Eye (tissue), 1 donor: ENCODE measurements at places on chromosomes 11 and 22.
A peak's percentile ranks its signal among the peaks of the same experiment; 100 is the strongest.

GRCh38 chr22:37804881-37805809 is 2.6 kb upstream of the GCAT start:
- peak; percentile 97 for DNase-seq

DNA sequence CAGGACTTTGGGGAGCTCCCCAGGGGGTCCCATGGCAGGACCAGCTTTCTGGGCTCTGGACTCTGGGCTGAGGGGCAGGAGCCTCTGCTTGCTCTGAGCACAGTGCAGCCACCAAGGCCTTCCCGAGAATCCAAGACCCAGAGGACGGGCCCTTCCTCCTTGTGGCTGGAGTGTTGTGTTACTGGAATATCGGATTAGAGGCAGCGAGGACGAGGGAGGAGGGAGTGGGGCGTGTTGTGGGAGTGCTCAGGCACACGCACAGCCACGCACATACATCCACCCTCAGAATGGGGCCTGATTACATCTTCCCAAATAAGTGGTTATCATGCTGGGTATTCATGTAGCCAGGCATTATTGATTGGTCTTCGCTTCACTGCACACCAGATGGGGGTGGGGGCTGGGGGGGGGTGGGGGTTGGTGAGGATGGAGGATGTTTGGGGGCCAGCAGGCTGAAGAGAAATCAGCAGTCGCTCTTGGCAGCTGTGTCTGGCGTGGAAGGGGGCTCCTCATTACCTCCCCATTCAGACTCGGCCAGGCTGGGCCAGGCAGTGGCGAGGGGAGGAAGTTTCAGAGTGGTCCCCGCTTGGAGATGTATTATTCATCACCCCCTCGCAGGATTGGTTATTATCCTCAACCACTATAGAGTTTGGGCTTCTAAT is 120.9 kb downstream of the ST3GAL4 start:
- peak; percentile 77 for DNase-seq

GRCh38 chr11:126082251-126083109 is 19.8 kb upstream of the CDON start:
- no peak for DNase-seq

DNA sequence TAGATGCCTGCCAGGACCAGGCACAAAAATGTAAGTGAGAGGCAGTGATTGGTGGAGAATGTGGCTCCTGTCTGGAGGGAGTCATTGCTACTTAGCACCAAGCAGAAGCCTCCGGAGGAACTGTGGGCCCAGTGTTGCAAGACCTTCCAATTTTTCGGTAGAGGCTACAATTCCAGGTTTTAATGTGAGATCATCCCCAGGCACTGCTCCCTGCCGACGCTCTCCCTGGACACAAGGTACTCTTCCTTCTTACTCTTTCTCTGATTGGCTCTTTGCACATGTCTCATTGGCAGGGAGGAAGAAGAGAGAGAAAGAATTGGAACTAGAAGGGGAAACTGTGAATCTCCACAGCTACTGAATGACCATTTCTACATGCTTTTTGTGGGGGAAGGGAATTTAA is 53.7 kb upstream of the EP300 start:
- DNase-seq = no peak

DNA sequence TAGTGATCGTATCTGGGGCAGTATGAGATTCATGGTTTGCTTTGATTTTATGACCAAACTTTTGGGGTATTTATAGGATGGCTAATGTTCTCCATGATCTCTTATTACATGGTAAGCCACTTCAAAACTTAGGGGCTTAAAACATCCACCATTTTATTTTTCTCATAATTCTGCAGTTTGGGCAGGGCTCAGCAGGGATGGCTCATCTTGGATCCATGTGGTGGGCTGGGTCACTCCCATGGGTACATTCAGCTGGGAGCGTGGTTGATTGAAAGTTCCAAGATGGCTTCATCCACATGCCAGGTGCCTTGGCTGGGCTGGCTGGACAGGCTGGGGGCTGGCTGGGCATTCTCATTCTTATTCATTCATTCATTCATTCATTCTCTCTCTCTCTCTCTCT is 30.5 kb upstream of the FGF19 start:
- no peak for DNase-seq

GRCh38 chr11:71213696-71214552 is 38.5 kb downstream of the SHANK2 start:
- DNase-seq = no peak

GRCh38 chr22:27903805-27904473 is 15.1 kb downstream of the PITPNB start:
- DNase-seq = no peak

GRCh38 chr11:71373791-71374454 is 74.3 kb downstream of the DHCR7 start:
- DNase-seq = no peak

GRCh38 chr22:24393012-24393559 is 34.3 kb upstream of the ADORA2A start:
- DNase-seq = no peak

DNA sequence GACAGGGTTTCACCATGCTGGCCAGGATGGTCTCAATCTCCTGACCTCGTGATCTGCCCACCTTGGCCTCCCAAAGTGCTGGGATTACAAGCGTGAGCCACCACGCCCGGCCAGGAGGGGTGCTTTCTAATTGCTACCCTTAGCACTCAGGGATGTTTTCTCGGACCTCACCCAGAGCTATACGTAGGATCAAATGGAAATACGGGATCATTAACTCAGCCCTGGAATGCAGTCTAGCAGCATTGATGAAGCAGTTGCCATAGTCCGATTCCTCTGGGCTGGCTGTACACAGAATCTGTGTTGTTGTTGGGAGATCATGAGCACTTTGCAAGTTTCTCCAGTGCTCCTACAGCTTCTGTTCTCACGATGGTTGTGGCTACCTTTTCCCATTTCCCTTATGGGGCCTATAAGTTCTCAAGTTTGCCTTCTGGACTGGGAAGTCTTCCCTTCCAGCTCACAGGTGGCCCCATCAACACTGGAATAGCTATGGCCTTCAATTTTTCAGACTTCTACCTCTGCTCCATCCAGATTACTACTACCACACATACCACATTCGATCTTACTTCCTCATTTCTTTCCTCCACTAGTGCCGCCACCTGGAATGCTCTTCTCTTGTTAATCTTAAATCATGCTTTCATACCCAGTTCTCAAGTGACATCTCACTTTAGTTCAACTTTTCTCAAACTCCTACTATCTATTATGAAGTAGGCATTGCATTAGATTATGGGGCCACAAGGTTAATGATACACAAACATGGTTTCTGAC is 16.1 kb upstream of the PCF11 start:
- no peak for DNase-seq

- DNase-seq = no peak
Measured at GRCh38 chr11:13269775-13270174, 7.8 kb upstream of the BMAL1 start.

DNA sequence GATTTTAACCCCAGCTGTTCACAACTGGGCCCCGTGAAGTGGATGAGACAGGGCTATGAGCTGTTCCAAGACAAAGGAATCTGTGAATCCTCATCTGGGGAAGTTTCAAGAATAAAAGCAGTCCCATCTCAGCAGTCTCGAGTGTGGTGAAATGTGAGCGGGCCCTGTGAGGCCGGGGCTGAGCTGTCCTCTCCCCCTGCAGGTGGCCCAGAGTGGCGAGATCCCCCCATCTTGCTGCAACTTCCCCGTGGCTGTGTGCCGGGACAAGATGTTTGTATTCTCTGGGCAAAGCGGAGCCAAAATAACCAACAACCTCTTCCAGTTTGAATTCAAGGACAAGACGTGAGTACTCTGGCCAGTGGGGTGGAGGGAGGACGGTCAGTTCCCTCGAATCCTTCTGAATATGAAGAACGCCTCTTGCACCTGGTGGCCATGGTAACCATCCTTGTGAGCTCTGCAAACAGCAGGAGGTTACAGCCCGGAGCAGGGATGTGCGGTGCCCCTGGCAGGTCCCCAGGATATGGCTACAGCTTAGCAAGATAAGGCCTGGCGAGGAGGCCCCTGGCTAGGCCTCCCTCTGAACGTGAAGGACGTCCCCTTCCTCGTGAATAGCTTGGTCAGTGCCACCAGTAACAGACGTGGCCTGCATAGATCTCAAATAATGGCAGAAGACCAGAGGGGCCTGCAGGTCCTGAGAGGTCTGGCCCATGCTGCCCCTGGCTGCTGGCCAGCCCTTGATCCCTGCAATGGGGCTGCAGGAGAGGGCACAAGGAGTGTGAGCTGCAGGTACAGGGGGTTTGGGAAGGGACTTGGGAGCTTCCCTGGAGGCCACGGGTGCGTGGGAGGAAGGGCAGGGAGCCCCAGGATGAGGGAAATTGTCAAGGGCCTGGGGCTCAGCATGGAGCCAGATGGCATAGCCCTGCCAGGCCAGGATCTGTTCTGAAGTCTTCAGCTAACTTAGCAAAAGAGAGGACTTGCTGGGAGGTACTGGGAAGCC is 8.4 kb downstream of the LZTR1 start:
- DNase-seq = no peak

DNA sequence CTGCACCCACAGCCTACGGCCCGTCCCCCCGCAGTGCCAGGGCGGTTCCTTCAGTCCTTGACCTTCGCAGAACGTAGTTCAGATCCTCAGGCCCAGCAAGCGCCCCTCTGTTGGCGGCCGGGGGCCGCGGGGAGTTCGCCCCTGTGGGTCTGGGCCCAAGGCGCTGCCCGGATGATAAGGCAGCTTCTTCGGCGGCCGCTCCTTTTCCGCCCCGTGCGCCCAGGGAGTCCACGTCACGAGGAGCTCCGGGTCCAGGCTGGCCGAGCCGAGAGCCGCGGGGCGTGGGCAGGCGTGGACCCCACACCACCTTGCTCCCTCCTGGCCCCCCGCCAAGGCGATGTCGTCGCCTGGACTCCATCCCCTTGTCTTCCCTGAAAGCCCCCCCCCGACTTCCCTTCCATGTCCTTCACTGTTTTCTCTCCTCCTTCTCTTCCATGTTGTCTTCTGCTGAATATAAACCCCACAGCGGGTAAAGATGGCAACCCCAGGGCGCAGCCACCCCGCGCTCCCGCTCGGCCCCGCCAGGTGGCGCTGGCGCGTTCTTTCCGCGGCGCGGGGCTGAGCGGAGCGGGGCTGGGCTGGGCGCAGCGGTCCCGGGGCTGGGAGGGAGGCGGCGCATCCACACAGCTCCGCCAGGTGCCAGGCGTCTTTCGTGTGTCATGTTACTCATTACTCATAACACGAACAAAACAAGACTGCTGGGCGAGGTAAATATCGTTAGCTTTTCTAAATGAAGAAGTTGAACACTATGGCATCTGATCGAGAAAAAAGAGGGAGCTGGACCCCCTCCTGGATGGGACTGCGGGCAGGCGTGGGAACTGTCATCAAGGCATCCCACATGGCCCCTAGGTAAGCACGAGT is 321.0 kb downstream of the NTM start:
- DNase-seq = peak; percentile 74

- no peak for DNase-seq
Measured at GRCh38 chr22:44366372-44367300, 53.9 kb upstream of the SHISAL1 start.

DNA sequence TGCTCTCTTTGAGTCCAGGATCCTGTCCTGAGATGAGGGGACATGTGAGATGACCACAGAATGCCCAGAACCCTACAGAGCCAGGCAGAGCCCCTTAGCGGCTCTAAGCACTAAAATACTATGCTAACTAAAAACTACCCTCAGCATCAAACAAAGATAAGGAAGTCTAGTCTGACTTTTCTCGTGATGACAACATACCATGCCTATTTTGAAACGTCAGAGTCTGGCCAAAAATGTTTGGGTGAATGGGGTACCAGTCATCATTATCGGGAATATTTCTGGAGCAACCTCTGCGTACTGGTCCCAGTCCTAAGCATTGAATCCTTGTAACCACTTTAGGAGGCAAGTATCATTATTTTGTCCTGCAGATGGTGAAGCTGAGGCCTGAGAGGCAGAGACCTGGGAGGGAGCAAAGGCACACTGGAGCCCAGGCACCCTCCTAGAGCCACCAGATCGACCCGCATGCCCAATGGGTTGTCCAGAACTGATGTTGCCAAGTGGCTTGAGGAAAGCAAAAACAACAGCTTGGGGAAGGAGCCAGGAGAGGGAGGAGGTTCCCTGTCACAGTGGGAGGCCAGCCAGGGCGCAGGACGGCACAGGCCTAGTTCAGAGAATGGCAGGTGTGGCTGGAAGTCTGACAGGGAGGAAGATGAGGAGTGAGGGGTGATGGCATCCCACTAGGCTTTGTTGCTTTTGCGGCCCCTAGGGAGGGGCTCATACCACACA is 7.2 kb upstream of the OSM start:
- DNase-seq = no peak

DNA sequence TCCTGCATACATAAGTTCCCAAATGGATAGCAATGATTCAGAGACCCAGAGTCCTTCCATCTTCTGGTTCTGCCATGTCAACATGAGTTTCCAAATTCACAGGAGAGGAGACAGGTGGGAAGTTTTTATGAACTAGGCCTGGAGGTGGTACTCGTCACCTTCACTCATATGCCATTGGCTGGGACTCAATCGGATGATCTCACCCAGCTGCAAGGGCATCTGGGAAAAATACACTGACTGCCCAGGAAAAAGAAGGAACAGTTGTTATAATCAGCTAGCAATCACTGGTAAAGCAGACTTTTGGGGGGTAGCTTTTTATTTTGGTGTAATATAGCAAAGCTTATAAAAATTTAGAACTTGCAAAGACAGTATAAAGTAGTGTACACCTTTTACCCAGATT is 83.9 kb downstream of the OTOG start:
- no peak for DNase-seq

- peak; percentile 95 for DNase-seq
Measured at GRCh38 chr22:50306753-50307749, at the start of gene PLXNB2. Gene PLXNB2 (minus strand): TSS chr22:50307646. CDS start chr22:50290584, 17,062 bp downstream.

GRCh38 chr11:65036931-65037330 is 4.1 kb upstream of the SAC3D1 start:
- DNase-seq = no peak

DNA sequence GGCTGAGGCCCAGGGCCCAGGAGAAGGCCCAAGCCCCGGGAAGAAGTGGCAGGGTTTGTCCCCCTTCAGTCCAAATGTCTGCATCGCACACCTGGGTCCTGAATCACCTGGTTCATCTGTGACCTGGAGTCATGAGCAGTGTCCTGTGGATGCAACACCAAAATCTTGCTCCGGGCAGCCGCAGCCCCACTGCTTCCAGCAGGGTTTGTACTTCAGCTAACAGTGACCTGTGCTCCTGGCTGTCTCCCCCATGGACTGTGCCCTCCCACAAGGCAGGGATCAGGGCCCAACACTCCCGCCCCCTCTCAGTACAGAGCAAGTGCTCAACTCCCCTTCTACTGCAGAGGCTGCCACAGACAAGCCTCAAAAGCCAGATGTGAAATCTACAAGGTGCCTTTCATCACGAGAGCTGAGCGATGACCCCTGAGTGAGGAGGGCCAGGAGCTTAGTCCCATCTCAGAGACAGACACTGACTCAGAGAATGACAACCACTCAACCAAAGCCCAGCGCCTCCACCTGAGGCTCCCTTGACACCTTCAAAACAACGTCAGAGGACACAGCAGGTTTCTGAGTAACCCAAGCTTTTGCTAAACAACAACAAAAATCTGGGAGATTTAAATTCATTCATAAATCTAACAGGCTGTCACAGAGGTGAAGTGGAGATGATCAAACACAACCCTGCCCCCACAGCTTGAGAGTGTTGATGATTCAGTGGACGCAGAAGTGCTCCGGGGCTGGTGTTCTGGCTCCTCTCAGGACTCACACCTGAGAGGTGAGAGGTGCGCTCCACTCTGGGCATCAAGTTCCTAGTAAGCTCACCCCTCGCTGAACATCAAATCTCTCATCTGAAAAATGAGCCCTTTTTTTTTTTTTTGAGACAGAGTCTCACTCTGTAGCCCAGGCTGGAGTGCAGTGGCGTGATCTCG is 3.4 kb downstream of the KIAA0930 start:
- DNase-seq = no peak

- DNase-seq = no peak
Measured at GRCh38 chr11:76181371-76181770, 24.9 kb downstream of the WNT11 start.

- no peak for DNase-seq
Measured at GRCh38 chr11:85517272-85517671, 109.9 kb downstream of the DLG2 start.
